IPS-NIHi11 (cell line): ENCODE measurements at places on chromosomes 3 and 15.

DNA sequence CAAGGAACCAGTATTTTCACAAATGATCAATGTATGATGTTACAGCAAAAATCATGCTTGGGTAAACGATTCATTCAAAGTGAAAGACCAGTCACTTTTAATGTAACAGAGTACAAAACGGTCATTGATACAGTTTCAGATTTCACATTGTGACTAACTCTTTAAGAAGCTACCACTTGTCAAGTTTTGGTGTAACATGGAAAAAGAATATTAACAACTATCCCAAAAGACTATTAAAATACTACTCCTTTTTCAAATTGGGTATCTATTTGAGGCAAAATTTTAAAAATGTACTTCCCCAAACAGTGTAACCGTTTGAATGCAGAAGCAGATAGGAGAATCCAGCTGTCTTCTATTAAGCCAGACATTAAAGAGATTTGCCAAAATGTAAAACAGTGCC, 31.7 kb downstream of the AKAP13 start:
- no peak for DNase-seq

- DNase-seq, result no peak
These were observed 163.3 kb downstream of the ARRDC4 start for GRCh38 chr15:98123834-98124233.

GRCh38 chr3:141076797-141077571, 25.8 kb downstream of the SPSB4 start:
- no peak for DNase-seq

DNA sequence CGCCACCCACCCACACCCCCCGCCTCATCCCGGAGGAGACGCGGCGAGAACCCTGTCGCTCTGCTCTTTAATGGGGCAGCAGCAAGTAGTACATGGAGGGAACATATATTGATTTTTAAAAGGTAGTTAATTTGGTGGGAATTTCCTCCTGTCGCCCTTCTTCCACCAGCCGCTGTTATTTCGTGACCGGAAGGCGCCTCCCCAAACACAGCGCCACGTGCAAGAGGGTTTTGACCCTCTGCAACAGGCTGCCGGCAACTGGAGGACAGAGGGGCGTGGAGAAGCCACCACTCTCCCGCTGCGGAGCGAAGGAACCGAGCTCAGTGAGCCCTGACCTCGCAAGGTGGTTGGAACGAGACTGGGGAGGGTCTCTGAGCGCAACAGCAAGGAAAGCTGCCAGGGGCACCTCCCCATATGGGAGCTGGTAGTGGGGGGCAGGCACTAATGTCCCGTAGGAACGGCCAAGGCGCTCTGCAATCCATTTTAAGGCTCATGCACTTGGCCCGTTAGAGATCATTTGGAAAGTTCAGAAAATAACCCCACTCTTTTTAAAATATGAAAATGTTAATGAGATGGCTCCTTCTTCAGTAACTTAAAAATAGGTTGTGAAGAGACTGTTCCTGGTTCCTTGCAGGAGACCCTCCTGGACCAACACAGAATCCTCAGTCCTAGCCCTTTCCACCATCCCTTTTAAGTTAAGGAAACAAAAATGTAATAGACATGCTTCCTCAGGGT, 4.3 kb downstream of the ONECUT1 start:
- no peak for DNase-seq

- DNase-seq, result no peak
These were observed 522.6 kb downstream of the NAALADL2 start for GRCh38 chr3:175381685-175382084.

DNA sequence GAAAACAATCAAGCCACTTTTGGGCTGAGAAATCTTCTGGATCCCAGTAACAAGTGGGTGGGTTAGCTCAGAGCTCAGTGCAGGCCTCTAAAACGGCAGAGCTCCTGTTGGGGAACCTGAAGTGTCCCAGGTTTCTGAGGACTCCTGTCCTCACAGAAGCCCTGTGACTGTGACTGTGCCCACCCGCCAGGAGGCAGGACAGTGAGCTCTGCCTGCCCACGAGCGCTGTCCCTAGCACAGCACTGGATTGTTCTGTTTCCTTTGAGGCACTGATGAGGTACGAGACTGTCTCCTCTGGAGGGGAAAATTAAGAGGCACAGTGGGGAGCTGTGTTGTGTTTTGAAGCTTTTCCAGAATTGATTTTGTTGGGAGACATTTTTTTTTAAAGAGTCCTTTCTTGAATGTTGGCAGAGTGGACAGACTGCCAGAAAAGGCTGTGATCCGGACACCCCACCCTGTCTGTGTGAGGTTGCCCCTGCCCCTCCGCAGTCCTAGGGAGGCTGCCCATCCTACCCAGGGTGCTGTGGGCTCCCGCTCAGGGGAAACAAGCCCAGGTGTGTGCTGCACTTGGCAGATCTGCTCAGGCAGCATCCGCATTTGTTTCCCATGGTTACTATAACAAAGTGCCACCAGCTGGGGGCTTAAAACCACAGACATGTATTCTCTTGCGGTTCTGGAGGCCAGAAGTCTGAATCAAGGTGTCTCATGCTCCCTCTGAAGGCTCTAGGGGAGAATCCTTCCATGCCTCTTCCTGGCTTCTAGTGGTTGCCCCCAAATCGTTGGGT, 66.6 kb upstream of the LARS2 start:
- no peak for DNase-seq

GRCh38 chr15:44482090-44482489, 54.7 kb downstream of the CTDSPL2 start:
- no peak for DNase-seq

DNA sequence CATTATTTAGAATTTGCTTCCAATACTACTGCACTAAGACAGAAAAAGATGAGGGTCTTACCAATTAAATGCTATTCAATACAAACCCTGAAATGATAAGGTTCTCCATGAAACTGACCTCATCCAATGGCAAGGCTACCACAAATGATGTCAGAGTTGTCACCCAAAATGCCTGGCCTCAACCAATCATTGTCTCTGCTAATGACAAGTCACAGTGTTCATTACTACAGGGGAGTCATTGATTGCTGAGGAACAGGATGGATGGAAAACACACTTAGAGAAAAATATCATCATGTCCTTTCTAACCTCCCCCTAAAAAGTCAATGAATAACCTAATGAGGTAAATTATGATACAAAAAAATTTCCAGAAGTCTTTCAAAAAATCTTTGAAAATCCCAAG, 91.0 kb downstream of the FOXP1 start:
- DNase-seq, result no peak

GRCh38 chr3:181610083-181610972, 101.4 kb upstream of the SOX2 start:
- DNase-seq, result peak; percentile 23
